ENCODE measurements at places on chromosomes 13 and 19.
A peak's percentile ranks its signal among the peaks of the same experiment; 100 is the strongest.

DNA sequence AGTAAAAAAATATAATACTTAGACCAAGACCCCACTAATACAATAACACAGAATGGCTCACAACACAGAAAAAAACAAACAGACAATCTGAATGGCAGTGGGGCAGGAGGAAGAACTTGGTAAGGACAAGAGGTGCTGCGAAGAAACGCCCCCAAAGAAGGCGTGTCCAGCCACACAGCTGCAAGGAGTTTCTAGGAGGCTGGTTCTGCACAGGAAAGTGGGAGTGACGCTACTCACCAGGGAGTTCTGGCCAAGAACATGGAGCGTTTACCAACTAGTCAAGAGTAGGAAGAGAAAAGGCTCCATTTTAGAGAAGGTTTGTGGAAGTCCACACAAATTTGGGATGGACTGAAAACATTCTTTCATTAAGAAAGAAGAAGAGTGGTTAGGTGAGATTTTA lies 95.3 kb upstream of the SLC15A1 start:
- DNase-seq = no peak

DNA sequence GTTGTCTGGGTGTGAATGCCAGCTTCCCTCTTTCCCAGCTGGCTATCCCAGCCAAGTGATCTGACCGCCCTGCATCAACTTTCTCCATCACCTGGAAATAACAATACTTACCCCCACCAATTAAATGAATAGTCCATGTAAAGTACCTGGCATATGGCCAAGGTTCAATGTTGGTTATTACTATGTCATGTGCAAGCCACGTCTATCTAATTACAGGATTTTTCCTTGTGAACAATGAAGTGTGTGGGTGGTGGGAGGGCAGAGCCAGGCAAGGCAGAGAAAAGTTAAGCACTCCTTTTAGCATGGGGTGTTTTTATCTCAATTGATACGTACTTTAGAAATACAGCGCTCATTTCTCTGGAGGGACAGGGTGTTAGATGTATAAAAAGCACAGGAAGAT lies 121.1 kb downstream of the NHLRC3 start:
- no peak for DNase-seq

GRCh38 chr13:25247360-25247759 lies 39.9 kb downstream of the MTMR6 start:
- peak; percentile 15 for DNase-seq

DNA sequence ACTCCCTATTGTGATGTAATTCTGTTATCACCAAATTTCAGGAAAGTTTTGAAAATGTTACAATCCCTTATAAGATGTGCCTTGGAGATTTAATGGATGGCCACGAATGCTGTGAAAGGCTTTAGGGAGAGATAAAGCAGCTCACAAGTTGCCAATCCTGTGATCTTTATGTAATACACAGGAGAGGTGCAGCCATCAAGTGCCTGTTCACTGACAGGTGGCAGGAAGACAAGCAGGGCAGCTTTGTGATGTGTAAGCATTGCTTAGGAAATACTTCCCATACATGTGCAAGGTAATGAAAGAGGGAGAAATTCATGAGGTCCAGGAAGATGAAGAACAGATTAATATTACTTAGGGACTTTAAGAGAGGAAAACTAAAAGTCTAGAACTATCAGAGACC lies 628.8 kb downstream of the SLITRK6 start:
- no peak for DNase-seq

- no peak for DNase-seq
Measured at GRCh38 chr13:48853728-48854102, 122.0 kb upstream of the FNDC3A start.

GRCh38 chr13:100438059-100438788 lies 150.4 kb downstream of the GGACT start:
- DNase-seq = no peak

DNA sequence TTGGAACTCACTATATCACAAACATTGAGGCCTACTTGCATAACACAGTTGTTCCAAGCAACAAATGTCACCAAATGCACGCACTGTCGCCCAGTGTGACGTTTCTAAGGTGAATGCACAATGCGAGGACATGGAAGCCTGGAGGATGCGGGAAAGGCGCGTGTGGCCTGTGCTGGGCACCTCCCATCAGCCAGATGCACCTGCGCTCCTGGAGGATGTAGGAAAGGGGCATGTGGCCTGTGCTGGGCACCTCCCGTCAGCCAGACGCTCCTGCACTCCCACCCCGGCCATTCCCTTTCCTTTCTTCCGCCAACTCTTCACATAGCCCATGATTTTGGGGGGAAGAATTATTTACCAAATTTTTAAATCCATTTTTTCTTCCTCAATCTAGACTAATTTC lies 202.4 kb upstream of the SOX1 start:
- DNase-seq = no peak

GRCh38 chr13:53775807-53776206 lies 747.2 kb downstream of the OLFM4 start:
- DNase-seq = no peak

DNA sequence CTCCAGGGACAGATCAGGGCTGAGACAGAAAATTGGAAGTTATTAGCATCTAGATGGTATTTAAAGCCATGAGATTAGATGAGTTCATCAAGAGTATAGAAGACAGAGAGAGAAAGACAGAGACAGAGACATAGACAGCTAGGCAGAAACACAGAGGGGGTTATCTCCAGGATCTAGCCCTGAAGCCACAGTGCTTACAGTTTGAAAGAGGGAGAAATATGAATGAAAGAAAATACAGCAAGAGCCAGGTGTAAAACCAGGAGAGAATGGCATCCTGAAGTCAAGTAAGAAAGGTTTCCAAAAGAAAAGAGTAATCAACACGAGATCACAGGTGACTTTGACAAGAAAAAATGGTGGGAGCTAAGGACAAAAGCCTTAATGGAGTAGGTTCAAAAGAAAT lies 111.2 kb downstream of the TBC1D4 start:
- DNase-seq = no peak

GRCh38 chr13:109226631-109227030 lies 559.8 kb downstream of the IRS2 start:
- no peak for DNase-seq

- peak; percentile 73 for DNase-seq
Measured at GRCh38 chr13:24203811-24204210, 43.3 kb downstream of the SPATA13 start.

DNA sequence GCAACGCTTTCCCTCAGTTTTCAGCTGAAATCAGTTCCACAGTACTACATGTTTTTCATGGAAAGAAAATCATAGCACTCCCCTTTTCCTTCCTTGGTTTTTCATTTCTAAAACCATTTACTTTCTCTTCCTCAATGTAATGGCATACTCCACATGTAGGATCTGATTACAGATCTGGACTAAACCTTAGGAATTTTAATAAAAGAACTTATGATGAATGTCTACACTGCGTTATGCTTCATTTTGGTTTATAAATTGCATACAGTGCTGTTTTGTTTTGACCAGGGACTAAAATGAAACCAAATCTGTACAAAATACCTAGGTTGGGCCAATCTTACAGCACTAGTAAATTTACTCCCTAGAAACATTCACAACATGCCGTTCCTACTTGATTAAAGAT lies 589.9 kb downstream of the TBC1D4 start:
- DNase-seq = no peak

DNA sequence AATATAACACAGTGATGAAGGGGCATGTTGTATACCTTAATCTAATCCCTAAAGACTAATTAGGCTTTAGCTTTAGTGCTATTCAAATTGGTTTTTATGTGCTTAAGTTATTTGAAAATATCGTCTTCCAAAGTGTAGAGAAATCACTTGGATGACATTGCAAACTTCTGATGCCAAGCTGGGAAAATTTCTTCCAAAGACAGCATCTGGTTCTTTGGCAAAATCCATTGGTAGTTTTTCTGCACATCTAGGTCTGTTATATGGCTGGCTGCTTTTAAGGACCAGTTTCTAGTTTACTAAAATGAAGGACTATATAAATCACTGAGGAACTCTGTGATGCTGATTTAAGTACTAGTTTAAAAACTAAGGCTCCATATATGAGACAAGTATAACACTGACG lies 2362.3 kb downstream of the PCDH9 start:
- DNase-seq = no peak

GRCh38 chr19:1941146-1942077 lies at the start of gene CSNK1G2:
TSS of gene CSNK1G2 (plus strand) at chr19:1941172. CDS start at chr19:1969773, 28,601 bp downstream.
- DNase-seq = no peak

DNA sequence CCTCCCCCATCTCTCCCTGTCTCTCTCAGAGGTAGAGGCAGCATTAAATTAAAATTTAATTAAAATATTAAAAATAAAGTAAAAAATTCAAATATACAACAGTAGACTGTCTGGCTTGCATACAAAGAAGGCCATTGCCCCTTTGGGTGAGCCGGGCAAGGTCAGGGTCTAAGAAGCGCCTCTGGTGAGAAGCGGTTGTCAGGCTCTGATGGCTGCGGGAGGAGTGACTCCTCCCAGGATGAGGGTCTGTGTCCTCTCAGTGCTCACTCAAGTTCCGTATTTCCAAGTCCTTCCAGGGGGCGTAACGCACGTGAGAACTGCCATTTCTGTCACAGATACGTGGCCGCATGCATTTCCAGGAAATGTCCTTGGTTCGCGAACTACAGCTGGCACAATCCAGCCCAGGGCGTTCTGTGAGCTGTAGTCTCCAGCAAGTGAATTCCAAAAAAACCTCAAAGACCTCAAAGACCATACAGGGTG lies 737 bp upstream of the ZNF181 start:
- DNase-seq = peak; percentile 70

DNA sequence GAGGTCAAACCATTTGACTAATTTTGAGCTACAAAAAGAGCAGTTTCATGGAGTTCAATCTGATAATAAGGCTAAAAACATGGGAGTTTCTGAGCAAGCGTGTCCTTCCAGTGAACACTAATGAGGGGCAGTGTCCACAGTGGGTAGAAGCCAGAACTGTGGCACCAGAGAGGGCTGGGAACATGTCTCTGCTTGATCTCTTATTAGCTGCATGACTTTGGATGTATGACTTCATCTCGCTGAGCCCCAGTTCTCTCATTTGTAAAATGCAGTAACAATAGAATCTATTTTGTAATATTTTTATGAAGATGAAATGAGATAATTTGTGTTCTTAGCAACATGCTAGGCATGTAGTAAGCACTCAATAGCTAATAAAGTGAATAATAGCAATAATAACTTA lies 69.8 kb downstream of the HS6ST3 start:
- DNase-seq = no peak

DNA sequence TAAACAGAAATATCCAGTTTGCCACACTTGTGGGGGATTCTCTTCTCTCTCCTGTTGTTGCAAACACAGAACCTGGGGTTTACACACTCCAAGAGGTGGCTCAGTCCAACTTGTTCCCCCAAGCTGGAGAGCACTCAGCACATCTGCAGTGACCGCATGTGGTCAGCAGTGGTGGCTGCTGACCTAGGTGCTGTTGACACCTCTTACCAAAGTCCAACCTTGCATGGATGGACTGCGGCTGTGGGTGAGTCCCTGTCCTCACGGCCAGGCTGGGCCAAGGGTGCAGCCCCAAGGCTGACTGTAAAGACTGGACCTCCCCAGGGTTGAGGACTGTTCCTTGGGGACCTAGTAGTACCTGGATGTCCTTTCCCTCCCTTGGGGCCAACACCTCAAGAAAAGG lies 6.1 kb downstream of the LRFN3 start:
- no peak for DNase-seq

DNA sequence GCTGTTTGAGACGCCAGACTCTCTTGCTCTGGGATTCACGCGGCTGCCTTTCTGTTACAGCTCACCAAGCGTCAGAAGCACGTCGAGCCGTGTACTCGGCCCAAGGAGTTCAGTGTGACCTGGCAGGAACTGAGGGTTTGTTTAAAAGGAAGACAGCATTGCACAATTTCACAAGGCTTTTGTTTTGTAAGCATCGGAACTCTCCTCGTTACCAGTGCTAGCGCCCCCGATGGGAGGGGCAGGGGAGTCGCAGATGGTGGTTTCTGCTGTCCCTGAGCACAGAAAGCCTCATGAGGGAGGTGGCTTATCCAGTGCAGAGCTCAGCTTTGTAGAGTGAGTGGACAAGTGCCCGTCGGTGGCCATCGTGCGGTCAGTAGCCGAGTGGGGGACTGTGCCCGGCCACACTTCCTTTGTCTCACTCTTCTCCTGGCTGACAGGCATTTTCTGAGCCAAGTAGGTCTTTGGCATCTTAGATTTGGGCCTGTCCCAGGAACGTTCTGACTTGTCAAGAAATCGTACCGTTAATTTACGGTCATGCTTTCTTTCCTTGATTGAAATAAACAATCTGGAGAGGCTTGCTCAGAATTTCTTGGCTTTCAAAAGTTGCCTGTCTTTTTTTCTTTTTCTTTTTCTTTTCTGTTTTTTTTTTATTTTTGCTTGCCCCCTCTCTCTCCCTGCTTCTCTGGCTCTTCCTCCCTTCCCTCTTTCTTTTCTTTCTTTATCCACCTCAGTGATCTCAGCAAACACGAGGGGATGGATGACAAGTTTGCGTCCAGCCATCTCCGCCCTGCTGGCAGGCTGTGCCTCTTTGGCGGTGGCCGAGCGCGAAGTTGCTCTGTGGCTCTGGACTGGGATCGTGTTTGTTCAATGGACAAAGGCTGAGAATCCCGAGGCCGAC lies 7.7 kb downstream of the KDM4B start:
- DNase-seq = no peak

DNA sequence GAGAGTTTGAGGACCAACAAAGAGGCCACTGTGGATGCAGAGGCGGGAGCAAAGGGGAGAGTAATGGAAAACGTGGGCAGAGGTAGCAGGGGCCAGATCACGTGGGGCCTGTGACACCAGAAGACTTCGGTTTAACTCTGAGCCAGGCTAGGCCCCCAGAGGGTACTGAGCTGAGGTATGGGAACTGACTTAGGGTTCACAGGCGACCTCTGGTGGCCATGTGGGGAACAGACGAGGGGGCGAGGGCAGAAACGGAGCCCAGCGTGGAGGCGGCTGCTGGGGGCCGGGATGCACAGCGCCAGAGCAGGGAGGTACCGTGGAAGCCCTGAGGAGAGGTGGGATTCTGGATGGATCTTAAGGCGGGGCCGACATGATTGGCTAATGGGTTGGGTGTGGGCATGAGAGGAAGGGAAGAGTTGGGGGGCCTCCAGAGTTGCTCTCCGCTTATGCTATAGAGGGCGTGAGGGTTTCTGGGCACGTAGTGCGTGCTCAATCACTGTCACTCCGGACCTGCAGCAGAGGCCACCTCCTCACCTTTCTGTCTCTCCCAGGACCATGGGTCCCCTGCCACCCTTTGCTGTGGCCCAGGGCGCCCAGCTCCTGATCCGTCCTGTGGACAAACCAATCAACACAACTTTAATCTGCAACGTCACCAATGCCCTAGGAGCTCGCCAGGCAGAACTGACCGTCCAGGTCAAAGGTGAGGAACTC lies 13.7 kb downstream of the PVR start:
- DNase-seq = peak; percentile 68

All from OCI-LY7 (cell line).